Liver (tissue), 10 donors: ENCODE measurements at places on chromosomes 2 and 18.

GRCh38 chr18:55404832-55405465 lies 183.0 kb downstream of the TCF4 start:
- H3K4me1 ChIP-seq: no peaks in the 10 kb centered on the region
- no peak overlapping the region for H3K4me3 ChIP-seq
- no peak overlapping the region for H3K27ac ChIP-seq
- DNase-seq: no peak
- peaks cover 3% of the 10 kb centered on the region for H3K27me3 ChIP-seq
- no peaks in the 10 kb centered on the region for H3K36me3 ChIP-seq

- H3K4me3 ChIP-seq: no peak overlapping the region
- H3K27me3 ChIP-seq: no peaks in the 10 kb centered on the region
- no peak for DNase-seq
- no peaks in the 10 kb centered on the region for H3K36me3 ChIP-seq
- no peak overlapping the region for H3K27ac ChIP-seq
Observed at GRCh38 chr2:133324150-133324561, 244.1 kb downstream of the NCKAP5 start.

GRCh38 chr2:186060744-186061440 lies 322.3 kb downstream of the FSIP2 start:
- H3K4me1 ChIP-seq: no peaks in the 10 kb centered on the region
- H3K4me3 ChIP-seq: no peak overlapping the region
- DNase-seq: no peak
- H3K27ac ChIP-seq: no peak overlapping the region
- no peaks in the 10 kb centered on the region for H3K36me3 ChIP-seq
- no peaks in the 10 kb centered on the region for H3K27me3 ChIP-seq

- H3K27me3 ChIP-seq: no peaks in the 10 kb centered on the region
- no peak overlapping the region for H3K4me3 ChIP-seq
- no peak for DNase-seq
Observed at GRCh38 chr2:121588357-121588756, 57.7 kb downstream of the RNU4ATAC start.

- H3K4me3 ChIP-seq: no peak overlapping the region
- H3K27ac ChIP-seq: no peak overlapping the region
- no peaks in the 10 kb centered on the region for H3K4me1 ChIP-seq
- H3K27me3 ChIP-seq: no peaks in the 10 kb centered on the region
- peaks cover 4% of the 10 kb centered on the region for H3K36me3 ChIP-seq
- no peak for DNase-seq
Observed at GRCh38 chr2:60958361-60958760, 59.2 kb upstream of the PEX13 start.

- H3K27me3 ChIP-seq: no peaks in the 10 kb centered on the region
- peaks cover 1% of the 10 kb centered on the region for H3K4me1 ChIP-seq
- H3K4me3 ChIP-seq: no peak overlapping the region
- no peak overlapping the region for H3K27ac ChIP-seq
- H3K36me3 ChIP-seq: no peaks in the 10 kb centered on the region
- DNase-seq: no peak
Observed at GRCh38 chr2:236337465-236338325, 73.5 kb upstream of the ASB18 start.

DNA sequence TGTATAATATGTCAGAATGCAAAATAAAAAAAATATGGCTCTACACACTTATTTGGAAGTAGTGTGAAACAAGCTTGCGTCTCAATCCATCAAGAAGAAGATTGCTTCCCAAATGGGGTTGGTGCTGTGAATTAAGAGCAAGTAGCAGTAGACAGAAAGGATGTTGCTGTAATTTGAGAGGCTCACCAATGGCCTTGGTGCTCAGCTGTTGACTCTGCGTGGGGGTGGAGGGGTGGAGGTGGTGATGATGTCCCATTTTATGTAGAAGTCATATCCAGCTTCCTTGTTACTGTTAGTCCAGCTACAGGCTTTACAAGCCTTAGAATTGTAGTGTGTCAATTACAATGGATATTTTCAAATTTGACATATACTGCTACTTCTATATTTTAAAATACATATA lies 223.4 kb upstream of the RND3 start:
- H3K27me3 ChIP-seq: no peaks in the 10 kb centered on the region
- H3K4me1 ChIP-seq: no peaks in the 10 kb centered on the region
- DNase-seq: no peak
- H3K27ac ChIP-seq: no peak overlapping the region

DNA sequence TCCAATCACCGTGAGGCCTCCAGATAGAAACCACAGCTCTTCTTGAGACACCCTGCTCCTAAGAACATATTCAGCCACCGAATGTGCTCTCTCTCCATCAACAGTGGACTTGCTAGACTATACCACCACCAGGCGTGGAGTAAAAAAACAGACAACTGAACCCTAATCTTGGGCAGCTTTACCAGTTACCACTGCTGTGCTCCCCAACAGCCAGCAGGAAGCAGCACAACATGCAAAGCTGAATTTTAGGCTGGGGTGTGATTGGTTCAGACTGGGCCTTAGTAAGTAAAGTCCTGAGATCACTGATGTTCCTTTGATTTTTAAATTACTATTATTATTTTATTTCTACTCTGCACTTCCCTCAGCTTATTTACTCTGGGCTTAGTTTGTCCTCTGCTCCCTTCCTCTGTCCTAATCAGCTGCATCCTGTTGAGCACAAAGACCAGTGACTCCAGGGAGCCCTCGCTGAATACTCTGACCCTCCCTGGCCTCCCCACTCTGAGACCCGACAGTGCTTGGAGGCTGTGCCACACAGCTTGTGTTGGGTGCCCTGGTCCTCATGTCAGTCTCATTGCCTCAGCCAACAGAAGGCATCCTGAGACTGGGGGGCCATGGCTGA lies 21.9 kb downstream of the MRPL35 start:
- no peaks in the 10 kb centered on the region for H3K27me3 ChIP-seq
- peak; percentile 59 for DNase-seq
- no peaks in the 10 kb centered on the region for H3K36me3 ChIP-seq
- H3K27ac ChIP-seq: no peak overlapping the region

- H3K27me3 ChIP-seq: no peaks in the 10 kb centered on the region
- no peak for DNase-seq
- no peaks in the 10 kb centered on the region for H3K4me1 ChIP-seq
- no peak overlapping the region for H3K4me3 ChIP-seq
- no peaks in the 10 kb centered on the region for H3K36me3 ChIP-seq
Observed at GRCh38 chr18:56515522-56515921, 122.9 kb downstream of the TXNL1 start.

DNA sequence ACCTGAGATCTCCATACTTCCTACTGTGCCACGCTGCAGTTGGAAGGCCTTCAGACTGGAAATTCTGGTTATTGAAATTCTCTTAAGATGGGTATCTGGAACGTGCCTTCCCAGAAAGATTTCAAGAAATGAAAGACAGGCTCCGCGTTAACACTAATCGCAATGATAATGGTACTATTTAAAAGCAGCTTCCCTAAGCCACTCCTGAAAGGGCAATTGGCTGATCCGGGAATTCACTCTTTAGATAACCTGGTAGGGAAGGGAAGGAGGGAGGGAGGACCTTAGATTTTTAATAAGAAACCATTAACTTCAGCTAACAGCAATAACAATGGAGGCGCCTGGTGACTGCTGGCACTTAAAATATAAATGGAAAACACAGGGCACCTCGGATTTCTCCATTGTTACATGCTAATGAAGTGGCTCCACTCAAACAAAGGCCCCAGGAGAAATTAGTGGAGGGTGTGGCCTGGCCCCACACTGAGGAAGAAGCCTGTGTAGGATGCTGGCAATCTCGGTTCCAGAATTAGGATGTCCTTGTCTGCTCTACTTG lies 22.5 kb upstream of the MTA3 start:
- no peak for DNase-seq
- no peak overlapping the region for H3K4me3 ChIP-seq
- no peak overlapping the region for H3K27ac ChIP-seq

GRCh38 chr2:71852141-71852711 lies 295.4 kb downstream of the CYP26B1 start:
- H3K4me1 ChIP-seq: no peaks in the 10 kb centered on the region
- DNase-seq: no peak
- no peaks in the 10 kb centered on the region for H3K36me3 ChIP-seq
- no peaks in the 10 kb centered on the region for H3K27me3 ChIP-seq
- no peak overlapping the region for H3K4me3 ChIP-seq

DNA sequence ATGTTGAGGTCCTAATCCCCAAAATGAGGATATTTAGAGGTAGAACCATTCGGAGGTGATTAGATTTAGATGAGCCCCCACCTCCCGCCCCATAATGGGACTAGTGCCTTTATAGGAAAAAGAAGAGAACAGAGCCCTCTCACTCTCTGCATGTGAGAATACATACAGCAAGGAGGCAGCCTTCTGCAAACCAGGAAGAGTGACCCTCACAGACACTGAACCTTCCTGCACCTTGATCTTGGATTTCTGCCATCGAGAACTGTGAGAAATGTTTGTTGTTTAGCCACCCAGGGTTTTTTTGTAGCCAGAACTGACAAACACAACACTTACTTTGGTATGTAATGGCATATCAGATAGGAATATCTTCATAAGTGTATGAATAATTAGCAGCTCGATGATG lies 83.7 kb downstream of the XIRP2 start:
- DNase-seq: no peak
- H3K4me3 ChIP-seq: no peak overlapping the region
- H3K4me1 ChIP-seq: no peaks in the 10 kb centered on the region
- H3K36me3 ChIP-seq: no peaks in the 10 kb centered on the region
- H3K27ac ChIP-seq: no peak overlapping the region

GRCh38 chr2:105417857-105418436 lies 19.1 kb upstream of the FHL2 start:
- no peak overlapping the region for H3K4me3 ChIP-seq
- DNase-seq: no peak
- no peaks in the 10 kb centered on the region for H3K27me3 ChIP-seq
- H3K4me1 ChIP-seq: peaks cover 13% of the 10 kb centered on the region
- H3K36me3 ChIP-seq: no peaks in the 10 kb centered on the region

DNA sequence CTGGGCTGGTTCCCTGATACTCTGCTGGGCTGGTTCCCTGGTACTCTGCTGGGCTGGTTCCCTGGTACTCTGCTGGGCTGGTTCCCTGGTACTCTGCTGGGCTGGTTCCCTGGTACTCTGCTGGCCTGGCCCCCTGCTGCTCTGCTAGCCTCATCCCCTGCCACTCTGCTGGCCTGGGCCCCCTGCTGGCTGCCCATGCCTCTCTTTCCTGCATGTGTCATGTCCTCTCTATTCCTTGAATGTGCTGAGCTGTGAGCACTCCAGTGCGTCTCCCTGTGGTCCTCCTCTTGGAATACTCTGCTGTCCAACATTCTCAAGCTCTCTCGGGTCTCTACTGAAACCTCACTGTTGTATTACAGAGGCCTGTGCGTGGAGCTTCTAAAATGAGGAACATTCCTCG lies 216.3 kb downstream of the RNF144A start:
- no peak for DNase-seq
- H3K4me3 ChIP-seq: no peak overlapping the region
- no peaks in the 10 kb centered on the region for H3K36me3 ChIP-seq
- no peak overlapping the region for H3K27ac ChIP-seq
- no peaks in the 10 kb centered on the region for H3K4me1 ChIP-seq

GRCh38 chr2:43890855-43891254 lies 52.1 kb downstream of the ABCG8 start:
- H3K4me3 ChIP-seq: no peak overlapping the region
- no peak overlapping the region for H3K27ac ChIP-seq
- H3K27me3 ChIP-seq: no peaks in the 10 kb centered on the region
- no peaks in the 10 kb centered on the region for H3K4me1 ChIP-seq
- no peak for DNase-seq
- peaks cover 59% of the 10 kb centered on the region for H3K36me3 ChIP-seq

GRCh38 chr2:15177103-15177502 lies 384.0 kb downstream of the NBAS start:
- H3K4me1 ChIP-seq: no peaks in the 10 kb centered on the region
- no peaks in the 10 kb centered on the region for H3K27me3 ChIP-seq
- peaks cover 8% of the 10 kb centered on the region for H3K36me3 ChIP-seq
- DNase-seq: no peak
- no peak overlapping the region for H3K4me3 ChIP-seq

DNA sequence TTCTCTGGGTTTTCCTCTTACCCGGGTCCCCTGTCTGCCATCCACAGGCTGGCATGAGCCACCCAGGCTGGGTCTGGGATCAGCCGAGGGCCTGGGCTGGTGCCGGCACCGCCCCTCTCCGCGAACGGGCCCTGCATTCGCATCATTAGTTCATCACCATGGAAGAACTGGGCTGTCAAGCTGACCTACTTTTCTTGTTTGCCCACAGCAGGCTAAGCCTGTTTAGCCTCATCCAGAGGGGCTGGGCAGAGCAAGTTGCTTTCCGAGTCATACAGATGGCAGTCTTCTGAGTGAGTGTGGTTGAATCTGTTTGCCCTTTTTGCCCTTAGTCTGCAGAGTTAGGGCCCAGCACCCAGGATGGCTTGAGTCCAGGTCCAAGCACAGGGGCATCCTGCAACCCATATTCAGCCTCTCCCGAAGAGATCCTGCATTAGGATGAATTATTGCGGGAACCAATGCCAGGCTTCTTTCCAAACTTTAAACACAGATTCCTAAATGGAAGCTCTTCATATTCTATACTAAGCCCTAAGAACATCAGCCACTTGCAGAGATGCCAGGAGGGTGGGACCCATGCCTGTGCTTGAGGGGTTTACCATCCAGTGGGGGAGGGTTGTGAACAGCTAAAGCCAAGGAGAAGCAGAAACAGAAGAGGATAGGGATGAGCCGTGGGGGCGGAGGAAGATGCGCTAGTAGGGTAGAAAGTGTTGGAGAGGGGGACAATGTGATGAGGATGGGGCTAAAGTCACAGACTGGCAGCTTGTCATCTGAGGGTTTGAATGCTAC lies 68.0 kb downstream of the NPAS2 start:
- H3K27me3 ChIP-seq: no peaks in the 10 kb centered on the region
- H3K4me1 ChIP-seq: peaks cover 13% of the 10 kb centered on the region
- H3K27ac ChIP-seq: no peak overlapping the region
- no peaks in the 10 kb centered on the region for H3K36me3 ChIP-seq

DNA sequence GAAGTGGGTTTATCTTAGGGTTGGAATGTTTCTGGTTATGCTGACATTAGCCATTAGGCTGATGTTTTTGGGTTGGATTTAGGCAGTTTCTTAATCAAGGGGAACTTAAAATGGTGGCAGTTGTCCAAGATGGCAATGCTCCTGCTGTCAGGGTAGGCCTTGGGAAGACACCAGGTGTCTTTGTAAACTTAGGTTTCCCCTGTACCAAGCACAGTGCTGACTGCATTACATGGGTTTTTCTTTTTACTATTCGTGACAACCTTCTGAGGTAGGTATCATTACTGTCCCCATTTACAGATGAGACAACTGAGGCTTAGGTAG lies 528 bp upstream of the ATG16L1 start:
- no peak for DNase-seq
- peaks cover 20% of the 10 kb centered on the region for H3K4me1 ChIP-seq
- H3K27me3 ChIP-seq: no peaks in the 10 kb centered on the region
- H3K4me3 ChIP-seq: peak overlapping the region; percentile 35
- no peaks in the 10 kb centered on the region for H3K36me3 ChIP-seq

- H3K27me3 ChIP-seq: no peaks in the 10 kb centered on the region
- no peaks in the 10 kb centered on the region for H3K36me3 ChIP-seq
- no peak for DNase-seq
- peaks cover 3% of the 10 kb centered on the region for H3K4me1 ChIP-seq
Observed at GRCh38 chr18:63316612-63317555, 2.7 kb downstream of the BCL2 start.

- peaks cover 7% of the 10 kb centered on the region for H3K27me3 ChIP-seq
- no peaks in the 10 kb centered on the region for H3K36me3 ChIP-seq
- H3K4me1 ChIP-seq: peaks cover 10% of the 10 kb centered on the region
- no peak overlapping the region for H3K27ac ChIP-seq
- DNase-seq: no peak
Observed at GRCh38 chr2:9004338-9005204, 1.1 kb upstream of the MBOAT2 start.

GRCh38 chr18:31616586-31616985 lies 24.9 kb downstream of the TTR start:
- H3K4me1 ChIP-seq: no peaks in the 10 kb centered on the region
- no peaks in the 10 kb centered on the region for H3K36me3 ChIP-seq
- DNase-seq: no peak
- H3K4me3 ChIP-seq: no peak overlapping the region
- H3K27ac ChIP-seq: no peak overlapping the region
